ENCODE measurements at places on chromosomes 2 and 18.

- DNase-seq: no peak
These were observed 195.6 kb upstream of the MC4R start for GRCh38 chr18:60568220-60568619.

- DNase-seq: no peak
These were observed 218.8 kb downstream of the HAUS1 start for GRCh38 chr18:46322941-46323340.

- DNase-seq: no peak
These were observed 140.4 kb upstream of the KLHL29 start for GRCh38 chr2:23244617-23245016.

- no peak for DNase-seq
These were observed 7.3 kb downstream of the TMEM178A start for GRCh38 chr2:39673018-39673417.

GRCh38 chr2:180705122-180705521 is 275.3 kb upstream of the UBE2E3 start:
- DNase-seq: no peak

DNA sequence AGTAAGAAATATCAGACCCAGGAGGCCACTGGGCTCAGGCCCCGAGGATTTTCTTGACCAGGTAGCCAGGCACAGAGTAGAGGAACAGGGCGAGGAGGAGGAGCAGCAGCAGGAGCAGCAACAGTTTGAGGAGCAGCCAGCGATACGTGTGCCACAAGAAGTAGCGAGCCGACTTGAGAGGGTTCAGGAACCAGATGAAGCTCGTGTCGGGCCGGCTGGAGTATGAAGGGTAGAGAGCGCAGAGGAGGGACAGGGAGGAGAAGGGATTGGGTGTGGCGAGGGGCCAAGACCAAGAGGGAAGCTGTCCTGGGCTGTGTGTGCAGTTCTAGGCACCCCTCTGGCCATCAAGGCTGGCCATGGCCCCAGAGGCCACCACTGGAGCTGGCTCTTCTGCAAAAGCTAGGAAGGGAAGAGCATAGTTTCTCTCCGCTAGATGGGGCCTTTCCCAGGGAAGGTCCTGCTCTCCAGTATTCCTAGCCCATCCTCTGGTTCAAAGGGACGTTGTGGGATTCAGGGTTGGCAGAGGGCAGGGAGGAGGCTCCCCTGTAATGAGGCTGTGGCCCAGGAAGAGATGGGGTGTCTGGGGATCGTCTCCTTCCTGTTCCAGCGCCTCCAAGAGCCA is 17.8 kb downstream of the OTOF start:
- no peak for DNase-seq

DNA sequence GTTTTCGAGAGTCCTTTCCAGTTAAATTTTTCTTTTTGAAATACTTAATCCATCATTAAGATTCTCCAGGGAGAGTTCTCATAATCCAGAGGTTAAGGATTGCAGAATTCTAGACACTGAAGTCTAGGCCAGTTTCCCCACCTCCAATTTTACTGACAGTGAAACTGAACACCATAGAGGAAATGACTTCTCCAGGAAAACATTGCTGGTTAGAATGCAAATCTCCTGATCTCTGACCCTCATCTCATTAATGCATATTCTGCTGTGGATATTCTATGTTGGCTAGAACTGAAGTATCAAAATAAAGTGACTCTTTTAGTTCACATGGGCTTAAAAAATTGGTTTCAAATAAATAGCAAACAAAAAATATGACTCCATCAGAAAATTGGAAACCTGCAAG is 105.8 kb upstream of the UGP2 start:
- no peak for DNase-seq

GRCh38 chr2:138275292-138275690 is 226.3 kb upstream of the SPOPL start:
- no peak for DNase-seq

DNA sequence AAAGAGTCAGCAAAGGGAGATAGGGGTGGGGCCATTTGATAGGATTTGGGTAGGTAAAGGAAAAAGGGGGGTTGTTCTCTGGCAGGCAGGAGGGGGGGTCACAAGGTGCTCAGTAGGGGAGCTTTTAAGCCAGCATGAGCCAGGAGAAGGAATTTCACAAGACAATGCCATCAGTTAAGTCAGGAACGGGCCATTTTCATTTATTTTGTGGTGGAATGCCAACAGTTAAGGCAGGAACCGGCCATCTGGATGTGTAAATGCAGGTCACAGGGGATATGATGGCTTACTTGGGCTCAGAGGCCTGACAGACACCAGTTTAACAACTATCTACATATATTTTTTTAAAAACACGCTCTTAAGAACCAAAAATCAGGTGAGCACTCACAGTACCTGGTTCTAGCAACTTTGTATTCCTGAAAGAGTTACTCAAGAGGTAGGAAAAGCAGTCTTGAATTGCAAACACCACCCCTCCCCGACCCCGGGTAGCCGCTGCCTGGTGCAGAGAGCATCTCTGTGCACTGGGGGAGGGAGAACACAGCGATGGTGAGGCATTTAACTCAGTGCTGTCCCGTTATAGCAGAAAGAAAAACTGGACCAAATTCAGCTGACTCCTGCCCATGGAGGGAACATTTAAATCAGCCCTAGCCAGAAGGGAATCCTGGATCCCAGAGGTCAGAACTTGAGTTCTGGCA is 414.5 kb upstream of the KLHL29 start:
- DNase-seq: no peak

DNA sequence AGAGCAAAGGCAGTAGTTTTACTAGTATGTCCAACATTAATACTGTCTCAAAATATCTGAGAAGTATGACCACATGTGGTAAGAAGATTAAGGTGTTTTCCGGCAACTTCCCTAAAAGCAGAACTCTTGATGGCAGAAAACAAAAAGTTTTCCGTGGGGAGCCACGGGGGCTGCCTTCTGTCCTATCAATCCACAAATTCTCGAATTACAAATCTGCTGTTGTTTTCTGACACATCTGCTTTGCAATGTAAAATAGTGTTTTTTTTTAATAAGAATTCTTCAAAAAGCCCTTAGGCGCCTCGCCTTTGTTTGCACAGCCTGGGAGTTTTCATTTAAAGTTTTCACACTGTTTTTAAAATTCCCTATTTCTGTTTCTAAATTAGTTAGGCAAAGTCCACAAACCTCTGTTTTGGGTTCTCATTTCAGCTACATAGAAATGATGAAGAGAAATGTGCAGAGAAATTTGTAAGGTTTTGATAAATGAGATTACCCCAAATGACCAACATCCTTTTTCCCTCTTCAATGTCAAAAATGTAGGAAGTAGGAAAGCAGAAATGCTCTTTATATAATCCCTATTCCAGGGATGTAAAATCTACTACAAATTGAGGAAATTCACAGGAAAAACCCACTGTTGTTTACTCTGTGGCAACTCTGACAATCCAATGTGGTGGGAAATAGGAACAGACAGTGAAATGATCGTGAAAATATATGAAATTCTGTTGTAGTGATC is 385.8 kb downstream of the ZEB2 start:
- DNase-seq: no peak

- no peak for DNase-seq
These were observed 173.1 kb downstream of the RNF152 start for GRCh38 chr18:61719671-61720070.

DNA sequence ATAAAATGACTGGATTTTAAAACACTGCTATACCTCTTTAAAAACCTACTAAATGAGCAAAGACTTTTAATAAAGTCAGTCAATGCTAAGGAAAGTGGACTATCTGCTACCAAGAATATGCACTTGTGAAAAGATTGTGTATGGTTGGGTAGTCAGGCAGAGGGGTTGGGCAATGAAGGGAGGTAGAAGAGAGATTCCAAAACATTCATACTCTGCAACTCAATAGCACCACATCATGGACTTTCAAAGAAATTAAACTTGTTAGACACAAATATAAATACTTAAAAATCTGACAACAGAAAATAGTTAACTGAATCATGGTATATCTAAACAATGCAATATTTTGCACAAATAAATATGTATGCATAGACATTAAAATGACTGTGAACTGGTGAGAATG is 139.9 kb upstream of the MAPRE2 start:
- DNase-seq: no peak

DNA sequence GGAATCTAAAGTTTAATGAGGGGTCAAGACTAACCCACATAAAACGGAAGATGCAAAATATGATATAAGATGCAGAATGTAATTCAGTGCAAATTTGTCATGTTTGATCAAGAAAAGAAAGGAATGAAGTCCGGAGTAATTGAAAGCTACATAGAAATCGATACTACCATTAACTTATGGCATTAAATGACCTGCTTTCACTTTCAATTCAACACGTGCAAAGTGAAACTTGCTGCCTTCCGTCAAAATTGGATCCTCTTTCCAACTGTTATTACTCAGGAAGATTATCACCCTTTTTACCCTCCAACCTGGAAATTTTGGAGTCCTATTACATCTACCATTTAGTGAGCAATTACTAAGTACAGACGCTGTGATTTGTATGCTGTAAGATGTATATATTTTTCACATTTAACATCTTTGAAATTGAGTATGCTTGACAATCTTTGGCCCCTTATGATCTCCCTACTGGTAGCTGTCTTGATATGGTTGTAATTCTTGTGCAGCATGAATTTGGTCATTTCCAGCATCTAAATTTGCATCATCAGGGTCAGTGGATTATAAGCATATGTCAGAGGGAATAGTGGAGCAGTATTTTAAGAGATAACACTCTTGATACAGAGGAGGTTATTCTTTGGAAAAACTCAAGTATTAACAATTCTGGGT is 18.6 kb downstream of the UNC80 start:
- no peak for DNase-seq

DNA sequence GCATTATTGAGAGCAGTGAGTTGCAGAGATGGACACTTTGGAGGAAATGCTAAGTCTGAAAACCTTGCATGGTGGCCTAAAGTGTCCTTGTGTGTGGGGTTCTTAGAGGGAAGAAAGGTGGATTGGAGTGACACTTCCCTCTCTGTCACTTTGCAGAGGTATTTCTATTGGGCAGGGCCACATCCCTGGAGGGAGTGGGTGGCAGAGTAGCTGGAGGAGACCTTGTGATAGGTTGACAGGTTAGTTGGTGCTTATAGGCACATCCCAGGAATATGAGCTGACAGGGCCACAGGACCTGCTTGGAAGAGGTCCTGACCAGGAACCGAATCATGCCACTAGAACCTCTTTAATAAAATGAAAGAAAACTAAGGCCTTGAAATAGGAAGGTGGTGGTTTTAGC is 972 bp upstream of the IGFBP5 start:
- DNase-seq: no peak

- DNase-seq: no peak
These were observed 360.5 kb upstream of the PIK3C3 start for GRCh38 chr18:41594582-41594981.

- peak; percentile 81 for DNase-seq
These were observed 403 bp upstream of the CLUL1 start for GRCh38 chr18:596288-596881.

- no peak for DNase-seq
These were observed 26.5 kb downstream of the FIGN start for GRCh38 chr2:163709270-163709669.

- DNase-seq: no peak
These were observed 12.5 kb upstream of the NAB1 start for GRCh38 chr2:190636361-190636760.

GRCh38 chr18:10070561-10071000 is 156.8 kb downstream of the VAPA start:
- no peak for DNase-seq

DNA sequence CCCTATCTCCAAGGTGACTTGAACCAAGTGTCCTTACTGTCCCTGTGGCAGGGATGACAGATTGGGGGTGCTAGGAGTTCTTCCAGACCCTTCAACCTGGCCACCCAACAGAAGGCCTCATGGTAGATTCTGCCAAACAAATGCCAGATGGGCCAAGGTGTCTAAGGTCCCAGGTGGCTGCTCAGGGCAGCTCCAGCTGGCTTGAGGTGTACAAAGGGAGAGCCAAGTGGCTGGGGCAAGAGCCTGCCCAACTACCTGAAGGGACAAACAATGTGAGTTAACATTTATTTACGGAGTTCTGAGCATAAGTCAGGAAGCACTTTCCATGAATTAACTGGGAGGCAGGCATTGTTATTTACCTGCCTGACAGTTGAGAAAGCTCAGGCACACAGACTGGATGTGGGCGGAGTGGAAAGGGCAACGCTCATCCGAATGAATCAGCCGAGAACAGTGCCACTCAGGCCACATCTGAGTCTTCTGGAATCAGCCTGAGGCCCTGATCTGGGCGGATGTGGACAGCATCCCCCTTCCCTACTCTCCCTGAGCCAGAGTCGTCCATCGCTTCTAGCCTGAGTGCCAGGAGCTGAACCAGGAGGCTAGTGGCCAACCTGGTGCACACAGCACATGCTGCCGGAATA is 4.4 kb upstream of the KCNIP3 start:
- DNase-seq: no peak

GRCh38 chr2:70735071-70735470 is 32.9 kb downstream of the ADD2 start:
- no peak for DNase-seq

DNA sequence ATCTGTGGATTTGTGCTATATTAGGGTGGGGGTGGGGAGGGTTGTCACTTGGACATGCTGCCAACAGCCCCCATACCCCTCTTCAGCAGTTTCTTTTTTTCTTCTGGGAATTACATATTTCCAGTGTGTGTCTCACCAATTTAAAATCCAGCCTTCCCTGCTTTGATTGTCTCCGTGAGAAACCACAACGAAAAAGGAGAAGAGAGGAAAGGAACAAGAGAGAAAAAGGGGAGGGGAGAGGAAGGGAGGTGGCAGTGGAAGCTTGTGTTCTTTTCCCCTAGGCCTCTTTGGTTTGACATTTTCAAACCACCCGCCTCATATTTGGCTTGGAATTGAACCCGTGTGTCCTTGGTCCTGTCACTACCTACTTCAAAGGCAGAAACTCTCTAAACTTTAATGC is 860 bp downstream of the CTNNA2 start:
- no peak for DNase-seq

GRCh38 chr2:48170281-48170680 is 264.0 kb upstream of the FBXO11 start:
- DNase-seq: no peak

DNA sequence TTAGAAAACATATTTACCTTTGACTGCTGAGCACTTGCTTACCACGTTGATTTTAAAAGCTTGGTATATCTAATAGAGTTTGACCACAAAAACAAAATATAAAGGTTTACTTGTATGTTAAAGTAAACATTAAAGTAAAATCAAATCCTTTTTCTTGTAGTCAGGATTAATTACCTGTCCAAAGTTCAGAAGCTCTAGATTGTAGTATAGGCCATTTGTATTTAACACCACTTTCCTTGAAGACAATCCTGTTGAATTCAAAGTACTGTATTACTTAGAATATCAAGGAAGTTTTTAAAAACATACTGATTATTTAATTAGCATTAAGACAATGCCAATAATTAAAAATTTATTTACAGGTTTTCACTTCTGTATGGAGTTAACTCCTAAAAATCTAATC is 53.0 kb downstream of the PGAP1 start:
- DNase-seq: no peak

- DNase-seq: no peak
These were observed 5.9 kb downstream of the RRM2 start for GRCh38 chr2:10128420-10128819.

GRCh38 chr2:45669032-45669486 is 17.6 kb downstream of the PRKCE start:
- no peak for DNase-seq

GRCh38 chr2:215314896-215315295 is 3.0 kb downstream of the ATIC start:
- no peak for DNase-seq

All from nephron progenitor cell (in vitro differentiated cells).